Lower lobe of right lung (tissue), 2 donors: ENCODE measurements at places on chromosomes 6 and 20. TPM values are rescaled to one million over a fixed set of nuclear protein-coding genes. Genes with fewer than 3 reads are reported as not detected.

DNA sequence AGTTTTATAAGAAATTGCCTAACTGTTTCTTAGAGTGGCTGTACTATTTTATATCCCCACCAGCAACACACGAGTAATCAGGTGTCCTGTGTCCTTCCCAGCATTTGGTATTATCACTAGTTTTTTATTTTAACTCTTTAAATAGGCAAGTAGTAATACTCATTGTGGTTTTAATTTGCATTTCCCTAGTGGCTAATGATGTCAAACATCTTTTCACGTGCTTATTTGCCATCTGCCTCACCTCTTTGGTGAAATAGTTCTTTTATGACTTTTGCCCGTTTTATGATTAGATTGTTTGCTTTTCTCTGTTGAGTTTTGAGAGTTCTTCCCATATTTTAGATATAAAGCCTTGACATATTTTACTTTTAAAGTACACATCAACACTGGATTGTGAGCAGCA, 57.8 kb downstream of the GCLC start:
- peaks cover 4% of the 10 kb centered on the region for H3K27me3 ChIP-seq
- peaks cover 23% of the 10 kb centered on the region for H3K4me1 ChIP-seq
- H3K36me3 ChIP-seq: no peaks in the 10 kb centered on the region
- no peak overlapping the region for H3K4me3 ChIP-seq
- no peak overlapping the region for H3K27ac ChIP-seq

- H3K27me3 ChIP-seq: peaks cover 3% of the 10 kb centered on the region
- H3K4me1 ChIP-seq: peaks cover 6% of the 10 kb centered on the region
- no peaks in the 10 kb centered on the region for H3K36me3 ChIP-seq
- H3K27ac ChIP-seq: no peak overlapping the region
- DNase-seq: no peak
Measured at GRCh38 chr6:168416531-168416930, 24.5 kb upstream of the SMOC2 start.

GRCh38 chr6:134609716-134610261, 291.9 kb upstream of the SGK1 start:
- H3K27me3 ChIP-seq: no peaks in the 10 kb centered on the region
- DNase-seq: no peak
- H3K36me3 ChIP-seq: no peaks in the 10 kb centered on the region

GRCh38 chr6:120918137-120918536, 416.1 kb downstream of the TBC1D32 start:
- no peaks in the 10 kb centered on the region for H3K4me1 ChIP-seq
- H3K27me3 ChIP-seq: no peaks in the 10 kb centered on the region
- H3K36me3 ChIP-seq: no peaks in the 10 kb centered on the region
- H3K27ac ChIP-seq: no peak overlapping the region

DNA sequence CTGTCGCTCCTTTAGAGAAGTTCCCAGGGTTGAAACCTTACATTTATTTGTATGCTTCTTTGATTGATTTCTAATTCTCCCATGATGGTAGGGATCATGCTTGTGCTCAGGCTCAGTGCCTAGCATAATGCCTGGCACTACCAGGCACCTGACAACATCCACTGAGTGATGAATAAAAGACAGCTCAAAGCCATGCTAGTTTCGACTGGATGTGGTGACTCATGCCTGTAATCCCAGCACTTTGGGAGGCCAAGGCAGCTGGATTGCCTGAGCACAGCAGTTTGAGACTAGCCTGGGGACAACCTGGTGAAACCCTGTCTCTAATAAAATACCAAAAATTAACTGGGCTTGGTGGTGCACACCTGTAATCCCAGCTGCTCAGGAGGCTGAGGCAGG, 11.6 kb upstream of the CD164 start:
- H3K27me3 ChIP-seq: no peaks in the 10 kb centered on the region
- no peak for DNase-seq
- H3K27ac ChIP-seq: no peak overlapping the region
- no peaks in the 10 kb centered on the region for H3K36me3 ChIP-seq
- H3K4me1 ChIP-seq: no peaks in the 10 kb centered on the region

DNA sequence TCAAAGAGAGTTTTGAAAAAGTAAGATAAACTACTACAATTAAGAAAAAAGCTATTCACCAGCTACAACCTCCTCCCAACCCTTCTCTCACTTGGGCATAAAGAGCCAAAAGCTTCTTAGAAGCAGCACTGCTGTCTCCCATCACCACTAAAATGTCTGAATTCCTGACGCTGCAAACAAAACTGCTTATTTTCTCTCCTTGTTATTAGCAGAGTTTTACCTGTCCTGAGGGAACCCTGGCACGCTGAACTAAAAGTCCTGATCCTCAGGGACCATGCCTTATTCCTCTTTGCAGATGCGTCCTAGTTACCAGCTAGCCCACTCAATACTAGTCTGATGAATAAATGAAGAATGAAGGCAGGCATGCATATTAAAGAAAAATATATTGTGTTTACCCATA, 1.1 kb downstream of the HACE1 start:
- no peaks in the 10 kb centered on the region for H3K36me3 ChIP-seq
- no peak overlapping the region for H3K27ac ChIP-seq
- H3K4me1 ChIP-seq: peaks cover 7% of the 10 kb centered on the region
- DNase-seq: no peak
- no peaks in the 10 kb centered on the region for H3K27me3 ChIP-seq

- no peak for DNase-seq
- H3K36me3 ChIP-seq: no peaks in the 10 kb centered on the region
- no peak overlapping the region for H3K4me3 ChIP-seq
- H3K4me1 ChIP-seq: no peaks in the 10 kb centered on the region
- H3K27ac ChIP-seq: no peak overlapping the region
Measured at GRCh38 chr6:155093430-155093829, 98.3 kb downstream of the TIAM2 start.

GRCh38 chr20:51034988-51035656, 12.2 kb upstream of the KCNG1 start:
- no peaks in the 10 kb centered on the region for H3K4me1 ChIP-seq
- H3K27me3 ChIP-seq: peaks cover 20% of the 10 kb centered on the region
- no peak overlapping the region for H3K27ac ChIP-seq
- H3K4me3 ChIP-seq: no peak overlapping the region
- no peaks in the 10 kb centered on the region for H3K36me3 ChIP-seq

- no peaks in the 10 kb centered on the region for H3K4me1 ChIP-seq
- H3K4me3 ChIP-seq: no peak overlapping the region
- H3K27ac ChIP-seq: no peak overlapping the region
- H3K27me3 ChIP-seq: no peaks in the 10 kb centered on the region
- DNase-seq: no peak
- no peaks in the 10 kb centered on the region for H3K36me3 ChIP-seq
Measured at GRCh38 chr6:75922226-75922625, 150.2 kb downstream of the IMPG1 start.

- no peak overlapping the region for H3K27ac ChIP-seq
- no peaks in the 10 kb centered on the region for H3K27me3 ChIP-seq
- no peak overlapping the region for H3K4me3 ChIP-seq
- no peaks in the 10 kb centered on the region for H3K4me1 ChIP-seq
- no peaks in the 10 kb centered on the region for H3K36me3 ChIP-seq
Measured at GRCh38 chr6:19502301-19502700, 334.9 kb upstream of the ID4 start.

DNA sequence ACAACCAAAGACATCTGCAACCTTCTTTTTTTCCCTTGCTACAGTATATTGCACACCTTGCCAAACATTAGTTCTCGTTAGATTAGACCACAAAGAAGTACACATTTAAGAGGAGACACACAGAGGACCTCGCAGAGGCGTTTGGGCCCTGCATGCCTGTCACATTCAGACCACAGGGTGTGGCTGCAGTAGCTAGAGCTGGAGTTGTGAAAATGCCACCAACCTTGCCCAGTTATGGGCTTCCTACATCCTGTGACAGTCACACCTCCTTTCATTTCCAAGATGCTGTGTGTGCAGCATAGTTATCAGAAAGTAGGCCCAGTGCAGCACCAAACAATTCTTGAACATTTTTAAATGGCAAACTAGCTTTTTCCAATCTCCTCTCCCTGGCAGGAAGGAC, 2.4 kb downstream of the SYNE1 start:
- peak overlapping the region; percentile 83 for H3K27ac ChIP-seq
- no peaks in the 10 kb centered on the region for H3K27me3 ChIP-seq
- peak; percentile 53 for DNase-seq
- H3K4me1 ChIP-seq: peaks cover 31% of the 10 kb centered on the region
- no peaks in the 10 kb centered on the region for H3K36me3 ChIP-seq

- H3K27ac ChIP-seq: peak overlapping the region; percentile 74
- no peaks in the 10 kb centered on the region for H3K27me3 ChIP-seq
- H3K4me1 ChIP-seq: peaks cover 20% of the 10 kb centered on the region
Measured at GRCh38 chr6:7087066-7087465, 20.7 kb upstream of the RREB1 start.

DNA sequence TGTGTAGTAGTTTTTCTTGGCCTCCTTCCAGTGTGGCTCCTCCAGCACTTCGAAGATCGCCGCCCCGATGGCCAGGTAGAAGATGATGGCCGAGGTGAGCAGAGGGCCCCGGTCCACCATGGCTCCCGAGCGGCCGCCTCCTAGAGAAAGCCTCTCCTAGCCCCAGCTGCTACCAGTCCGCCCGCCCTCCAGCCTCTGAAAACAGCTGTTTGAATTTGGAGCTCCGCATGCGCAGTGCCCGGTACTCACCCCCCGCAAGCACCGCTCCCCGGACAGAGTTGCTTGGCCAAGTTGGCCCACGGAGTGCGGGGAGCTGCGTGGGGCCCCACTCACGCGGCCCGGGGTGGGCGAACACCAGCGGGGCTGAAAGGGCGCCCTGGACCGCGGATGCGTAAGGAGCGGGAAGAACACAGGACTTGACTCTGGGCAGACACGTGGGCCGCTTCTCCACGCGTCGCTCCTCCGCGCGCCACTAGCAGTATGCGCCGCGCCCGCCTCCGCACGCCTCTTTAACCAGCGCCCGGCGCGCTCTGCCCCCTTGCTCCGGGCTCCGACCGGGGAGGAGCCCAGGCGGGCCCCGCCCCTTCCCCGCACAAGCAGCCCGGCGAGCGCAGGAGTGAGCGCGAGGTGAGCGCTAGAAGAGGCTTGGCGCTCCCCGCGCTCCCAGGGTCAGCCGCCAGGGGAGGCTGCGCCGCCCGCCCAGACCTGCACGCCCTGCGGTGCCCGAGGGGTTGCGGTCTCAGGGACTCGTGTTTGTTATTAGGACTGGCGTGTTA, at the start of gene KCNK5:
KCNK5 (minus strand) TSS at position 484 of the 776 bp plus-strand sequence; CDS start at position 120, 364 bp downstream.
- H3K36me3 ChIP-seq: no peaks in the 10 kb centered on the region
- H3K27ac ChIP-seq: peak within 1 kb of the TSS; percentile 74
- peaks cover 20% of the 10 kb centered on the region for H3K27me3 ChIP-seq
- peak; percentile 93 for DNase-seq
- H3K4me1 ChIP-seq: peaks cover 46% of the 10 kb centered on the region

- DNase-seq: no peak
- H3K36me3 ChIP-seq: peaks cover 86% of the 10 kb centered on the region
- no peak overlapping the region for H3K27ac ChIP-seq
- no peaks in the 10 kb centered on the region for H3K27me3 ChIP-seq
- no peak overlapping the region for H3K4me3 ChIP-seq
- no peaks in the 10 kb centered on the region for H3K4me1 ChIP-seq
Measured at GRCh38 chr6:151430886-151431285, 21.0 kb downstream of the RMND1 start.

GRCh38 chr6:15781890-15782289, 119.1 kb upstream of the DTNBP1 start:
- H3K27ac ChIP-seq: no peak overlapping the region
- no peaks in the 10 kb centered on the region for H3K4me1 ChIP-seq
- peaks cover 4% of the 10 kb centered on the region for H3K27me3 ChIP-seq
- no peak for DNase-seq

DNA sequence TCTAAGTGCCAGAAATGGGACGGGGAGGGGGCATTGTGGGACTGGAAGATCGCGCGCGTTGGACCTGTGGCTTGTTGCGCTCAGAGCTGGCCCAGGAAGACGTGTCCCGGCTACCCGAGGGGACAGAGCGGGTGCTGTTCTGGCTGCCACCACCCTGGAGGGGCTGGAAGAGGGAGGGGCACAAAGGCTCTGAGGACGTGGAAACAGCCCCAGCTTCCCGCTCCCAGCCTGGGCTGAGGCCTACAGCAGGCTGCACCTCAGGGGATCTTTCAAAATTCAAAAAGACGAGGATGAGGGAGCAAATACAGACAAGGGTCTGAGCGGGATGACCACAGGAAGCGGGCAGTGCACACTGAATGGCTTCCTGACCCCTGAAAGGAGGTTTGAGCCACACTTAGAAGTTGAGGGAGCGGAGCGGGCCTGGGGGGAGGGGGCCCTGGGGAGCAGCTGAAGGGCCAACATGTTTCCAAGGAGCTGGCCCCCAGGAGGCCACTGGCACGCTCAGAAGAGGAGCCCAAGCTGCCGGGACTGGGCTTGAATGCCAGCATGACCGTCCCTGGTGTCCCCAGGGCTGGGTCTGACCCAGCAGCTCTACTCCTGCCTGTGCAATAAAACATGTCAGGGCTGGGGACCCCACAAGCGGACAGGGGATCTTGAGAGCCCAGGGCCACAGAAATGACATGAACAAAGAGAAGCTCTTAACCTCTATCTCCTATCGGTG, 1.3 kb downstream of the OXT start:
- peak overlapping the region; percentile 59 for H3K4me3 ChIP-seq
- H3K27ac ChIP-seq: no peak overlapping the region
- DNase-seq: no peak
- H3K4me1 ChIP-seq: peaks cover 9% of the 10 kb centered on the region
- peaks cover 23% of the 10 kb centered on the region for H3K27me3 ChIP-seq

DNA sequence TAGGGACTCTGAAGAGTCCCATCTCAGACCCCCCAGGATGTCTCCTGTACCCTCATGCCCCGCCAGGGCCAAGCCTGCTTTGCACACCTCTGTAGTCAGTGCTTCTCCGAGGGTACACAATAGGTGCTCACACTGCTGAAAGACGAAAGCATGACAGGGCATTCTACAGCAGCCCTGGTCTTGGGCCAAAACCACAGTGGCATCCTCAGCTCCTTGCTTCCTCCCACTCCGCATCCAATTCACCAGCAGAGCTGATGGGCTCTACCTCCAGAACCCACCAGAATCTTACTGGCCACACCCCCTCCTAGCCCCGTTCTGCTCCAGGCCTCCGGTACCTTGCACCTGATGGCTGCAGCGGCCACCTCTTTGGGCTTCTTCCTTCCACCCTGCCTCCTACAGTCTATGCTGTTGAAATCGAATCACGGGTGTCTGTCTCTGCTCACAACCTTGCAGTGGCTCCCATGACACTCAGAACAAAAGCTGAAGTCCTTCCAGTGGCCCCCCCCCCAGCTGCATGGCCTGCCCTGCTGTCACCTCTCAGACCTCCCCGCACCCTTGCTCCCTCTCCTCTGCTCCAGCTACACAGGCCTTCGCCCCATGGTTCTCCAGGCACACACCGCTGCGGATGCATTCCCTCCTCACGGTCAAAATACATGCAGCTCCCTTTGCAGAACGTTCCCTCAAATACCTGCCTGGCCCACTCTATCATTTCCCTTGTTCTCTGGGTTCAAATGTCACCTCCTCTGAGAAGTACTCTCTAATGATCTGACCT, 1.2 kb downstream of the ANGPT4 start:
- peaks cover 5% of the 10 kb centered on the region for H3K4me1 ChIP-seq
- peaks cover 3% of the 10 kb centered on the region for H3K27me3 ChIP-seq
- DNase-seq: no peak
- H3K4me3 ChIP-seq: no peak overlapping the region

ADGB gene
- 6.2 TPM for total RNA-seq

CCN6 gene
- total RNA-seq: not detected

ZGPAT gene
- 27.2 TPM for total RNA-seq

BANF2 gene
- total RNA-seq: not detected

LY6G6F gene
- 0.97 TPM for total RNA-seq

EEF1A2 gene
- 0.77 TPM for total RNA-seq

SMIM13 gene
- 7.9 TPM for total RNA-seq

BMP6 gene
- total RNA-seq: 6.6 TPM

ARFRP1 gene
- 44.3 TPM for total RNA-seq

PTPRT gene
- total RNA-seq: 8.0 TPM

CTAGE9 gene
- total RNA-seq: not detected

KCNS1 gene
- total RNA-seq: 3.5 TPM
